Stimulated activated CD4-positive, alpha-beta T cell treated with anti-CD3 and anti-CD28 coated beads, Interleukin-2, amount 100 ng/mL, for 24 hours (primary cell): ENCODE measurements at places on chromosomes 2 and 18.

DNA sequence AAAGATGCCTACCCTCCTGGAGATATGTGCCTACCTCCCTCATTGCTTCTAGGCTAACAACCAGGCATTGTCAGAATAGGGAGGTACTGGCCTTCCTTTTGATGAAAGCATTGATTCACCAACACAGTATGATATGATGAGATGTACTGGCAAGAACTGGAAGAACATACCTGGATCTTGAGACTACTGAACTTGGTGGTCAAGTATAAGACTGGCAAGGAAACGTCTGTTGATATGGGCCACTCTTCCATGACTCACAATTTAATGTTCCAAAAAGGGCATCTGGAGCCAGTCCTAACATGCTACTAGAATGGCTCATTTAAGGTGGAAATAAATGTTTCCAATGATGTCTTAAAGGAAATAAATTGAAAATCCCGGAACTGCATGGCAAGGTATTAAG, 18.1 kb downstream of the DTNB start:
- DNase-seq = no peak

DNA sequence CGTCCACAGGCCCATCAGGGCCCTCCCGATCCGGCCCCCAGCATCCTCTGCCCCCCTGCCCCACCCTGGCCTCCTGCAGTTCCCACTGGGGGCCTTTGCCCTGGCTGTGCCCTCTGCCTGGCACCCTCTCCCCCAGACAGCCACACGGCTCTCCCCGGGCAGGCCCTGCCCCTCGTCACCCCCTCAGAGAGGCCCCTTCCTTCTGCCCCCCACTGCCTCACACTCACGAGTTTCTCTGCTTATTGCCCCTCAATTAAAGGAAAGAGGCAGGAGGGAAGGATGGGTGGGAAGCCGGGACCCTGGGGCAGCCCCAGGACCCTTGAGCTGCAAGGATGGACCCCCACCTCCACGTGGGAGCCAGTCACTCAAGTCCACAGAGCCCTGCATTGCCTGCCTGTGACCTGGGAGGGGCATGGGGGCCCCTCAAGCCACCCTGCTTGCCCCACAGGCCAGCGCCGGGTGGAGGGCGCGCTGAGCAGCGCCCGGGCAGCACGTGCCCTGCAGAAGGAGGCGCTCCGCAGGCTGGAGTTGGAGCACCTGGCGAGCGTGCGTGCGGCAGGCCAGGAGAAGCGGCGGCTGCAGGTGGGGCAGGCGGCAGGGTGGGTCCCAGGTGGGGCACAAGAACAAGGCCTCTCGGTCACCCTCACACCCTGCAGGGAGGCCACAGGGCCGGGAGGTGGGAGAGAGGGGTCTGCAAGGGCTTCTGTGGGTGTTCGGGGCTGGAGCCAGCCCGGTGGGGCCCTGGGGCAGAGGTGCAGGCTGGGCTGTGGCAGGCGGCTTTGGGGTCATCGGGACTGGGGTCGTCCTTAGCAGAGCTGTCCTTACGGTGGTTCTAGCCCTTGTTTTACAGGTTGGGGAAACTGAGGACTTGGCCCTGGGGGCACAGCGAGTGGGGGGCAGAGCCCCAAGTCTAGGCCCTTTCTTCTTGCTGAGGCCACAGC, 30.5 kb upstream of the SNED1 start:
- no peak for DNase-seq

GRCh38 chr2:237355701-237356100, 58.3 kb downstream of the COL6A3 start:
- DNase-seq = no peak

- no peak for DNase-seq
These were observed 6.5 kb downstream of the SCN3A start for GRCh38 chr2:165197346-165197745.

GRCh38 chr2:101175991-101176390, 24.8 kb upstream of the TBC1D8 start:
- no peak for DNase-seq

DNA sequence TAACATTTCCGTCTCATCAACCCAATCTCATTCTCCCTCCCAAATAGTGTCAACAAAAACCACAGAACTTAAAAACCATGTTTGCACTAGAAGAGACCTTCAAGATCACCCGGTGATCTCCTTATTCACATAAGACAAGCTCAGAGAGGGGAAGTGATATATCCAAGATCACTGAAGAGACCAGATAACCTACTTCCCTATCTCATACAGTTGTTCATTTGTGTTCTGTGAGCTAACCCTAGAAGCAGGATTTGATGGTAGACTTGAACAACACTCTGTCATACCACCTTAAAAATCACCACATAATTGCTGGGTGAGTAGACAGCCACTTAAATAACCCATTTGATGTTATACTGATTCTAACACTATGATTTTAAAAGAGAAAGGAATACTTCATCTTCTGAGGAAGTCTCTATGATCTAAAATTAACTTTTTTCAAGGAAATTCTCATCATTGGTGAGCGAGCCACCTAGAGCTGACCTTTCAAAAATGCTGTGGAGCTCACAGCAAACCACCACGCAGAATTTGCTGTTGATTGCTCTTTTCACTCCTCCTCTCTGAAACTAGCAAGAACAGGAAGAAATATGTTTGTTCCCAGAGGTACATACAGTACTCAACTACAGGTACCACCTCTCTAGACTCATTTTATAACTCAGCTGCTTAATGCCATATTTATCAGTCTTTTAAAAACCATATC, 15.1 kb downstream of the AAK1 start:
- DNase-seq = no peak

DNA sequence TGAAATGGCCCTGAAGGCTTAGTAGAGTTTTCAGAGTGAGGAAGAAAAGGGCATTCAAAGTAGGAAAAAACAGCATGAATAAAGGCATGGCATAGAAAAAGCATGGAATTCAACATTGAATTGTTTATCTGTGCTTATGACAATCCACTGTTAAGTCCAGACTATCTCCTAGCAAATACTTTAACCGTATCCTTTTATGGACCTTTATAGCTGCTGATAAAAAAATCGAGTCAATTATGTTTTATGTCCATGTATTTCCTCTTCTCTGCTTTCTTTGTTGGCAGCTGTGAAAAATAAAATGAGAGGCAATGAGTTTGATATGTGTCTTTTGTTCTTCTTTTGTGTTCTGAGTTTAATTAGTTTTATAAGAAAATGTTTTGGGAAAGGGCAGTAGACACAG, 70.4 kb downstream of the TDRD15 start:
- DNase-seq = no peak

DNA sequence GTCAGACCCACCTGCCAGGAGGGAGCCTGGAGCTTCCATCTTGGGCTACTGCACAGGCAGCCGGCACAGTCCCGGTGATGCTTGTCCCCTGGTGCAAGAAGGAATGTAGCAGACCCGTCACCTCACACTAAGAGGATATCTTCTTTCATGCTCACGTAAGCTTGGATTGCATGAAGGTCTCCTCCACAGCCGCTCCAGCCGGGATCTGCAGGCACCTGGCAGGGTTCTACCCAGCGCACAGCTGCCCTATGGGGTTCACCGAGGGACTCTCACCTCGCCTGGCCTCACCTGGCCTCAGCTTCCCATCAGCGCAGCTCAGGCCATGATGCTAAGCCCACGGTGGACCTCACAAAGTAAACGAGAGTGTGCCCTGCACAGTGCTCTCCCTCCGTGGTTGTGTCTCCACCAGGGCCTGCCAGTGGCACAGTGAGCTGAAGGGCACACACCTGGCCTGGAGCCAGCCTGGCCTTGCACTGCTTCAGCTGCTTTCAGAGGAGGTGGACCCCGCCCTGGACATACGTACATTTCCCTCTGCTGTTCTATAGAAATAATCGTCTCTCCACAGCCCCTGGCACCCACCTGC, 239.1 kb downstream of the SEPTIN10 start:
- no peak for DNase-seq

DNA sequence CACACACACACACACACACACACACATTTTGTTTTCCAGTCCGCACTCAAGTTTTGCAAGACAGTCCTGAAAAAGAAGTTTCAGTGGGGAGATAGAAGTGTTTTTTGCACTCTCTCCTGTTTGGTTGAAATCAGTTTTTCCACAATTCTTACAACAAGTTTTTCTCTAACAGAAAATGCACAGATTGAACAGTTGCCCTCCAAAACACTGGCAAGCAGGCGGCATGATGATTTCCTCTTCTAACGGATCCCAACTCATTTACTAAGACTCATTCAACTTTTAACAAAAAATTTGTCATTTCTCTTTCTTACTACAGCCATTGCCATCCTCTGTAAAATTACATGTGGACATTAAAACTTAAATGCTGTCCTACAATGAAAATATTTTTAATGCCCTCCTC, 117.6 kb upstream of the DTNA start:
- DNase-seq = no peak

DNA sequence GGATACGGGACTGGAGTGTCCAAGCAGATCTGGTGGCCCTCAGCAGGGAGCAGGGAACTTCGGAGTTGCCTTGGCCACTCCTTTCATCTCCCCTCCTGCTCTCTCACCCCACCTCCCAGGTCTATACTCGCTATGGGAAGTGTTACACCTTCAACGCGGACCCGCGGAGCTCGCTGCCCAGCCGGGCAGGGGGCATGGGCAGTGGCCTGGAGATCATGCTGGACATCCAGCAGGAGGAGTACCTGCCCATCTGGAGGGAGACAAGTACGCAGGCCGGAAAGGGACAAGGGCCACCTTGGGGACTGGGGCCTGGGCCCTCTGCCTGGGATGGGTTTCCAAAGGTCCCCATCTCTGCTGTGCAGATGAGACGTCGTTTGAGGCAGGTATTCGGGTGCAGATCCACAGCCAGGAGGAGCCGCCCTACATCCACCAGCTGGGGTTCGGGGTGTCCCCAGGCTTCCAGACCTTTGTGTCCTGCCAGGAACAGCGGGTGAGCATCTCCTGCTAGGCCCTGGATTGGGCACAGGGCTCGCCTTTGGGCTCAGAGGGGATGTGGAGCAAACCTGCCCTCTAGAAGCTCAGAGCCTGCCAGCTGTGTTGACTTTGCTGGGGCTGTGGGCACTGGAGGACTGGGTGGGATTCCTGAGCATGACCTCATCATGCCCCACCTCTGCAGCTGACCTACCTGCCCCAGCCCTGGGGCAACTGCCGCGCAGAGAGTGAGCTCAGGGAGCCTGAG, 11.8 kb downstream of the CHPF start:
- DNase-seq = no peak

DNA sequence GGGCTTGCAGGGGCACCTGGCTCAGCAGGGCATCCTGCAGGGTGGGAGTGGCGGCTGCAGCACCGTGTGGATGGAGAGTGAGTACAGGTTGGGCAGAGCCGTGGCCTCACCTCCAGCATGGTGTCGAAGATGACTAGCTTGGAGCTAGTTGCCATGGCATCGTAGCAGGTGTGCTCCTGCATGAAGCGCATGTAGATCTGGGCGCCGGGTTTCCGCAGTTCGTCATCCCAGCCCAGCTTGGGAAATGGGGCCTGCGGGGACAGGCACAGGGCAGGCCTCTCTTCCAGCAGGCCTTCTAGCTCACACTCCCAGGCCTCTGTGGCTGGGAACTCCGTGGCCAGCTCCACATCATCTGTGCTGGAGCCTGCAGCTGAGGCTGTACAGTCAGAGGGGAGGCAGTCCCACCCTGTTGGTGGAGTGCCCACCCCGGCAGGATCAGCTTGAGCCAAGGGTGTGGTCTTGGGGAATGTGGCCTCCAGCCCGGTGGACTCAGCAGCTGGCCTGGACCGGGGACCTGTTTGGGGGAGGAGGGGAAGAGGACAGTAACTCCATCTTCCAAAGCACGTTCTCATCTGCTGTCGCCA, 1.6 kb downstream of the PRKAG3 start:
- no peak for DNase-seq

DNA sequence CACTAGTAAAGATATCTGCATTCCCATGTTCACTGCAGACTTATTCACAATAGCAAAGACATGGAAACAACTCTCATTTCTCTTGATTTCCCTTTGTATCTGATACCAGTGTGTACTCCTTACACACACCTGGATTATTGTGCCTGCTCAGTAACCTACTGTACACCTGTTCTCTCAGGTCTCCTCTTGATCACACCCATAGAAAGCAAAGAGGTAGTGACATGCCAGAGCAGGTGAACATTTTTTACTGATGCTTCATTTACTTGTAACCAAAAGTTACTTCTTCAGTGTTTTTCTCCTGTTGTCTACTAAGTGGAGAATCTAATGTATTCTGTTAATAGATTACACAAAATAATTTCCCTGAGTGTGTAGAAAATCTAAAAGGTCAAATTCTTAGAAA, 46.8 kb downstream of the CDH19 start:
- no peak for DNase-seq

GRCh38 chr18:34521040-34521439, 189.1 kb upstream of the DTNA start:
- no peak for DNase-seq

DNA sequence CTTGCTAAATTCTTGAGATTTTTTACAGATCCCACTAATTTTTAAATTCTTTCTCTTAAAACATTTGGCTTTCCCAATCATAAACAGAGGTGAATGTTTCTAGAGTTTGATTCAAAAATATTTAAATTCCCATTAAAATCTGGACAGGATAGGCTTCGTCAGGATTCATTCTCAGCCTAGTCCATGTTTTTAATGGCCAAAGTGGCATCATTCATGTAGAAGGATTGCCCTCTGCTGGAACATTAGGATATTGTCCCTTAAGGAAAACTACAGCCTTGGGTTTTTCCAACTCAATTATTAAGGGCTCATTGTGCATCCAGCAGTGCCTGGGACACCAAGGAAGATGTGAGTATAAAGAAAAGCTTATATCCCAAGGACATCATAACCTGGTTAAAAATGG, 71.7 kb downstream of the TPGS2 start:
- no peak for DNase-seq

GRCh38 chr2:160347269-160347863, 146.2 kb downstream of the RBMS1 start:
- DNase-seq = no peak

DNA sequence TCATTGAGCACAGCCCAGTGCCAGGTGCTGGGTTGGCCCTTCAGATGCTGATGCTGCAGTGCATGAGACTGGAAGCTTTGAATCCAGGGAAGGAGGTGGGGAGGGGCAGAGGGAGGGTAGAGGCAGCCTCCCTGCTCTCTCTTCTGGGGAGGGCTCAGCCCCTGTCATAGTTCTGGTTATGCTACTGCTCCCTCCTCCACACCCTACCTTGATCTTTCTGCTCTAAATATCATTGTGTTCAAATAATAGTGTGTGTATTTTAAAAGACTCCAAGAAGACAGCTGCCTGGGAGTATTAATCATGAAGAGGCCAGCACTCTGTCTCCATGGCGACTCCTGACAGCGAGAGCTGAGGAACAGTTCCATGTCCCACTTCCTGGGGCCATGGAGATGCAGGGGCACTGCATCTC, 3.8 kb upstream of the EGR4 start:
- no peak for DNase-seq
